ENCODE measurements at places on chromosomes 16 and 17. TPM values are rescaled to one million over a fixed set of nuclear protein-coding genes. Genes with fewer than 3 reads are reported as not detected.

GRCh38 chr17:1820528-1821252 lies 9.0 kb downstream of the SMYD4 start:
- no peak for DNase-seq

Gene MYL11
- 7.2 TPM for total RNA-seq

Gene NPIPA8
- not detected for total RNA-seq

DNA sequence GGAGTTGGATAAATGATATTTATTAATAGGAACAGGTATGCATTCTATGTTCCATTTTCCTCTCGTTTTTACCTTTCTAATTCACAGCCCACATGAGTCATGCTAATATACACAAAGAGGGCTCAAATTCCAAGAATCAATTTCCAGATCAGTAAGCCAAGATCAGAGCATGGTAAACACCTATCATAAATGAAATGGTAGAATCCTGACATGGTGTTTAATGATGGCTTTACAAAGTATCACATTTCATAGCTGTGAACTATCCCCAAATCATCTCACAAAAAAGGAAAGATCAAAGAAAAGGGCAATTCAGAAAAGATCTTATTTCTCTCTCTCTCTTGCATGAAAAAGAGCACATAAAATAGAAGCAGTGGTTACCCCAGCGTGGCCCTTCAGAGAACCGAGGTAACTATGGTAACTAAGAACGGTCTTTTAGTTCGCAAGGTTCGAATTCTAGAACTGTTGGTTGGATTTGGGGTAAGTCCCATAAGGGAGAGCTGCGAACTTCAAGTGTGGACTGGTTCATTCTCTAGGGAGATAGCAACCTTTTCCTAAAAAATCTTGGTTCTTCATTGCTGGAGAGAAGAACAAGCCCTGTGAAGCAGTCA lies 73.0 kb downstream of the MARCHF10 start:
- DNase-seq: no peak

DNA sequence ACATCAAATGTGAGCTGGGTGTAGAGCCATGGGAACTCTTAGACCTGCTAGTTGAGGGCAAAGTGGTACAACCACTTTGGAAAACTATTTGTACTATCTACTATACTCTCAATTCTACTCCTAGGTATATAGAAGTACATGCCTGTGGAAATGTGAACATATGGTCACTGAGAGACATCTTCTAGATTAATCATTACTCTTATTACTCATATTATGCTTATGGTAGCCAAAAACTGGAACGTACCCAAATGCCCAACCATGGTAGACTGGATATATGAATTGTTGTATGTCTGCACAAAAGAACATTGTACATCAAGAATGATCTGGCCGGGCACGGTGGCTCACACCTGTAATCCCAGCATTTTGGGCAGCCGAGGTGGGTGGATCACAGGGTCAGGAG lies 2.7 kb downstream of the WDR45B start:
- peak; percentile 13 for DNase-seq

GRCh38 chr17:62140836-62141235 lies 75.8 kb upstream of the MED13 start:
- DNase-seq: peak; percentile 19

Data from LHCN-M2 (cell line).